ENCODE measurements at places on chromosomes 2 and 18.

- DNase-seq: peak; percentile 60
Measured at GRCh38 chr2:149422337-149422990, 92.1 kb downstream of the LYPD6 start.

- DNase-seq: no peak
Measured at GRCh38 chr2:187124529-187124928, 275.6 kb upstream of the ZSWIM2 start.

GRCh38 chr2:240809276-240809675 is 10.7 kb downstream of the KIF1A start:
- no peak for DNase-seq

DNA sequence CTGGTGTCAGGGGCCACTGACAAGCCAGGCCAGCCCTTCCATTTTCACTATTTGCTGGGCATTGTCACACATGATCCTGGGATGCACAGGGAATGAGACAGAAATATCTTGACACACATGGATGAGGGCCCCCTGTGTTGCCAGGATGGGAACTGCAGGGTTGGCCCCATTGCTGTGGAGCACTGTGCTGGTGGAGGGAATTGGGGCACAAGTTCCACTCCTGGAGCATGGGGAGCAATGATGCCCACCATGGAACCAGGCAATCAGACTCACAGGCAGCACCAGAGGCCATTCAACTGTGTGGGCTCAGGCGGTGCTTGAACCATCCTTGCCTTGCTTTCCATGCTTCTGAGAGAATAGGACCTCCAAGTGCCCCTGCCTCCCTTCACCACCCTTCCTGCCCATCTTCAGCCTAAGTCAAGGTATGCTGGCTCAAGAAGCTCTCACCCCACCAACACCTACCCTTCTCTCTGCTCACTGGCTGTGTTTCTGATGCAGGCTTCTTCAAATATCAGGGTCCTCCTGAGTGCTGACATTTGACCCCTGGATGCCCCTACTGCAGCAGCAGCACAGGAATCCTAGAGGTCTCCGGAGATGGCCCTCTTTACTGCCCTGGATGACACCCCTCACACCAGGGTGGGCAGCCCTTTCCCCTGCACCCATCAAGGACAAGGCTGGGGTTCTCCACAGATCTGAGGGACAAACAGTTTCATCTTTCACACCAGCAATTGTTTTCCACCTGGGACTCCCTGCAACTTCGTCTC is 11.0 kb downstream of the ADRA2B start:
- DNase-seq: no peak

- DNase-seq: no peak
Measured at GRCh38 chr2:239154971-239155805, 245.6 kb downstream of the HDAC4 start.

GRCh38 chr2:37243435-37243834 is 12.0 kb downstream of the NDUFAF7 start:
- DNase-seq: no peak

DNA sequence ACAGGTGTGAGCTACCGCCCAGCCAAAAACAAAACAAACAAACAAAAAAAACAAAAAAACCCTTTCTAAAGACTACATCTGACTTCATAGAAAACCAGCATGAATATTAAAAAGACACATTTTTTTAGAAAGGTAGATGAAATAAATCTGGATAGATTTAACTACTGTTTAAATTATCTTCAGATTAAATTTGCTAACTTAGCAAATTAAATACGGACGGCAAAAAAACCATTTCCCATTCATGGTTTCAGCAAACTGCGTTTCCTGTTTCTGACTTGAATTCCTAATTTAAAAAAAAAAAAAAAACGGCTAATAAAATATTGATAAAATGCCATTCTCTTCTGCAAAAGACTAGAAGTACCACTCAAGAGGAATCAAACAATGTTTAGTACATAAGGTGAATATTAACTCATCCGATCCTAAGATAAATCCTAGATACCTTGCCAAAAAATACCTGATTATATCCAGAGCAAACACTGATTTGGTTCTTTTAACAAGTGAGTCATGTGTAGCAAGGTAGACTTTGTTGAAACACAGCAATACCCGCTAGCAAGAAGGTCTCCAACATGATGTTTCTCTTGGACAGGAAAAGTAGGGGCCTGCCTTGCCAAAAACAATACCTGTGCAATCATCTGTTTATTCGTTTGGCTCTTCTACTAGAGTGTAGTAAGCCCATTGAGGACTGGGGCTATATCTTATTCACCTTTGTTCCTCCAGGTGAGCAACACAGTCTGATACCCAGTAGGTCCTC is 96.2 kb downstream of the BARD1 start:
- no peak for DNase-seq

DNA sequence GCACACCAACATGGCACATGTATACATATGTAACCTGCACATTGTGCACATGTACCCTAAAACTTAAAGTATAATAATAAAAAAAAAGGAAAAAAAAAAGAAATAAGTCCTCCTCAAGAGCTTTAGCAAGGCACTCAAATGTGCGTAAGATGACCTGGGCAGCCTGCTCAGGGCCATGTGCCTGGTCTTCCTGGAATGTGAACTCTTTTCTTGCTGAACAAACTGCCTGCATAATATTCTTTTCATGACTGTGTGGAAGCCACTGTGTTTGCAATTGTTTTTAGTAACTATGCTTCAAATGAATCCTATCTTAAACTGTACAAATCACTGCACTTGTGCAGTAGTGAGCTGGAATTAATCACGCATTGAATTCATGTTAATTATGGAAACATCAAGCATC is 168.1 kb upstream of the TPO start:
- no peak for DNase-seq

- no peak for DNase-seq
Measured at GRCh38 chr2:149363958-149364357, 33.6 kb downstream of the LYPD6 start.

- no peak for DNase-seq
Measured at GRCh38 chr18:61535401-61535800, 202.2 kb downstream of the CDH20 start.

- DNase-seq: no peak
Measured at GRCh38 chr2:168002021-168002553, 245.3 kb downstream of the STK39 start.

- DNase-seq: no peak
Measured at GRCh38 chr2:161335626-161336025, 27.4 kb downstream of the PSMD14 start.

GRCh38 chr2:166725927-166726924 is 162.1 kb upstream of the XIRP2 start:
- no peak for DNase-seq

DNA sequence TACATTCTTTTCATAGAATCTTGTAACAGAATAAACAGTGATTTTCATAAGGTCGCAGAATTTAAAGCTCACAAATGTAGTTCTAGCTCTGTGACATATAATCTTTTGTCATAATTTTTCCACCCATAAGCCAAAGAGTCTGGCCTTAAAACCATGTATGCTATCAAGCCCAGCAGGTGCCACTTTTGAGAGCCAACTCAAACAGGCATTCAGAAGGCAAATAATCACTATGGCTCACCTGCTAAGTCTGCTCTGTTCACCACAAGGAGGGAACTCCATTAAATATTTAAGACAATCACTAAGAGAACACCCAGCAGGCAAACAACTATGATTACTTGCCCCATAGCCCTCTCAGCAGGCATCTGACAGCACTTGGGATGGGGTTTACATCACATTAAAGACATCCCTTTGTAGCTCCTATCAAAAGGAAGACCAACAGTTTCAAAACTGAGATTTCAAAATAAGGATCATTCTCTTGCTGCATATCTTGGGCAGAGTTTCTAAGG is 241.6 kb downstream of the PDE11A start:
- DNase-seq: no peak

- peak; percentile 31 for DNase-seq
Measured at GRCh38 chr18:65968239-65969004, 217.6 kb downstream of the CDH7 start.

- DNase-seq: no peak
Measured at GRCh38 chr2:149020432-149020851, 18.1 kb upstream of the LYPD6B start.

DNA sequence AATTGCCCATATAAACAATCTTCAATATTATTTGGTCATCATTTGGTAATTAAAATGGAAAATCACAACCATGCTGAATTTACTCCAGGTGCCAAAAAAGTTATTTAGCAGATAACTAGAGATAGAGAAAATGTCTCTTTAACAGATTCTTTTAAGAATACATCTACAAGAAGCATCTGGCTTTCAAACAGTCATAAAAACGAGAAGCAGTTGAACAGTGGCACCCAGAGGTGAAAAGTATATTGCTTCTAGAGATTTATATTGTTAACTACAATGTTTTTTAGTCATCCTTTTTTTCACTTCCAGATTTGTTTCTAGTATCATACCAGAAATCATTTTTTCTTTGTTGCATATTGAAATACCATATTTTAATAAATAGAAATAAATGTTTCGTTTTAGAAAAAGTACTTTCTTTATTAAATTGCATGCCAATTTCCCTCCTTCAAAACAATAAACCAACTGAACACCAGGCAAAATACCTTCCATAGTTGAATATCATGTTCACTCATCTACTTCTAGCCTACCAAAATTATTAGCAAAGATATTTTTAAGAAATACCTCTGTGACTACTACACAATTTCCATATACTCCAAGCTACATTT is 65.4 kb upstream of the HNRNPA3 start:
- peak; percentile 39 for DNase-seq

GRCh38 chr18:78972930-78973331 is 6.7 kb upstream of the SALL3 start:
- no peak for DNase-seq

GRCh38 chr2:72154386-72154975 is 6.8 kb upstream of the CYP26B1 start:
- no peak for DNase-seq

DNA sequence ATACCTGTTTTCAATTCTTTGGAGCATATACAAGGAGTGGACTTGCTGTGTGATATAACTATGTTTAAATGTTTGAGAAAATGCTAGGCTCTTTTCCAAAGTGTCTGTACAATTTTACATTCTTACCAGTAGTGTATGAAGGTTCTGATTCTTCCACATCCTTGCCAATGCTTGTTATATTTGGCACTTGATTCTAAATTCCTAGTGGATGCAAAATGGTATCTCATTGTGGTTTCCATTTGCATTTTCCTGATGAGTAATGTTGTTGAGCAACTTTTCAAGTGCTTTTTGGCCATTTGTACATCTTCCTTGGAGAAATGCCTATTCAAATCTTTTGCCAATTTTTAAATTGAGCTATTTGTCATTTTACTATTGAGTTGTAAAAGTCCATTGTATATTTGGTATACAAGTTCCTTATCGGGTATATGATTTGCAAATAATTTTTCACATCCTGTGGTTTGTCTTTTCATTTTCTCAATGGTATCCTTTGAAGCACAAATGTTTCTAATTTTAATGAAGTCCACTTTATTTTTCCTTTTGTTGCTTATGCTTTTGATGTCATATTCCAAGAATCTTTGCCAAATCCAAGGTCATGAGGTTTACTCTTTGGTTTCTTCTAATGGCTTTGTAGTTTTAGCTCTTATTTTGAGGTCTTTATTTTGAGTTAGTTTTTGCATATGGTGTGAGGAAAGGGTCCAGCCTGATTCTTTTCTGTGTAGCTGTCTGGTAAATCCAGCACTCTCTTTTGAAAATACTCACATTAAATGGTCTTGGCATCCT is 33.2 kb upstream of the CWC22 start:
- no peak for DNase-seq

DNA sequence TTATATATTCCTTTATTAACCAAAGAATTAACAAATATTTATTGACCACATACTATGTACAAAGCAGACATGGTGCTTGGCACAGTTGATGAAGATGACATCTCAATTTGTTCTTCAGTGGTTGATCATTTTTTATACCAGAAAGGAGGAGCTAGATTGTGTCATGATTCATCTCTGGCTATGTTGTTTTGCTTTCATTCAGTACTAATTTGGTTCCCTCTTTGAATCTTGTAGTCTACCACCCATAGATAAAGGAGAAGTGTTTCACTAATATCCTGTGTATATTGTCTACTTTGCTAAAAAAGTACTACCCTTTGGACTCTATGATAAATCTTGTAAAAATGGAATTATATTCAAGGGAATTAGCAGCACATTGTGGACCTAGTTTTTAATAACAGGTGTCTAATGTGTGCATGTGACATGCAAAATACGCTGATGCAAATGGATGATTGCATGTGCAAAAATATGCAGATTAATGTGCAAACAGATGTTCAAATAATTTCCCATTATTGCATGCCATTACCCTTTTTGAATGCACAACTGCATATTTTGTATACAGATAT is 313.2 kb upstream of the ZEB2 start:
- DNase-seq: no peak

DNA sequence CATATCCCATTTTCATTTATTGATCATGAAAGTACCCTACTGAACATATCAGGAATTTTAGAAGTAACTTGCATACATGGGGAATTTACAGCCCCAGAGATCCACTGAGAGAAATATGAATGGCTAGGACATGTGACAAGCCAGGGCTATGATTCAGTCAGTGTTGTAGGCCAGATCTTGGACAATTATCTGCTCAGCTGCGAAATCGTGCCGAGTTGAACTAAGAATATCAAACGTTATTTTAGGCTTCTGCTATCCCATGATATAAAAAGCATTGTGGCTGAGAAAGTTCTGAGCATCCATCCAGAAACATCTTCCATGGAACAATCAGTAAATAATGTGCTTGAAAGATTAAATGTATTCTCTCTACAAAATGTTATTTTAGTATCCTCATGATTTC is 85.7 kb upstream of the UNC80 start:
- no peak for DNase-seq

- DNase-seq: no peak
Measured at GRCh38 chr2:175181877-175182308, 383 bp upstream of the ATP5MC3 start.

DNA sequence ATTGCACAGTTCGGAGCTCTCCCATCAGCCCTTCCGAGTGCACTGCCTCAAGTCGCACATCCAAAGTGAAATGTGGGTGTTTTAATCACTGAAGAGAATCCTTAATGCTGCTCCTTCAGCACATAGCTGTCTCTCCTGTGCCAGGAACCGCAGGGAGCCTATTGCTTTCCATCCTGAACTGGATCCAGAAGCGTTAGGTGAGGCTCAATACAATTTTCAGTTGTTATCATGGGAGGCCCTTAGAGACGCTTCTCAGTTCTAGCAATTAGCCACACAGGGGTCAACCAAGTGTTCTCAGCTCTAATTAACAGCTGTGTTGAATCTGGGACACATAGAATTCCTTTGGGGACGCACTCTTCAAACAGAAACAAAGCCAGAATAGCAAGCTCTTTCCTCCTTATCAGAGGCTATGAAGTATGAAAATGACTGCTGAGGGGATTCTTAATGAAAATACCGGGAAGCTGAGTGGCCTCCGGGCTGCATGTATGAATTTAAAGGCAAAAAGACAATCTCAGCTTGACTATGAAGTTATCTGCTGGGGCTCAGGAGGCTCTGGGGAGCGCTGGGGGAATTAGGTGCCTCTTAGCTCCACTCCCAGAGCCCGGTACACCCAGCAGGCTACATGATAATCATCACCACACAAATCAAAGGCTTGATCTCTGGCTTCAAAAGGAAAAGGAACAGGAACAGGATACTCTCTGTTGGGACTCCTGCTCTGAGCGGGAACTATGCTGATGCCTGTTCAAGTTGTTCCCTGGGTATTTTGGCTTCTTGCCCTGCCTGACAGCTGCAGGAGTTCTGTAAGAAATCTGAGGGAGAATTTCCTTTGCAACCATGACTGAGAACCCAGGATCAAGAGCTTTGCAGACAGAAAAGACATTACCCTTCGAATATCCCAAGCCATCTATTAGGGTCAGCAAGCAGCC is 55.4 kb upstream of the NCOA1 start:
- DNase-seq: no peak

Data from HAP-1 (cell line).